Effector memory CD8-positive, alpha-beta T cell (primary cell): ENCODE measurements at places on chromosomes 16 and 17.

GRCh38 chr16:11233727-11234376 is 22.2 kb downstream of the SOCS1 start:
- no peak for DNase-seq

- no peak for DNase-seq
These were observed 74.7 kb upstream of the TOX3 start for GRCh38 chr16:52621651-52622050.

GRCh38 chr17:45267436-45268055 is 5.7 kb upstream of the SPATA32 start:
- DNase-seq, result no peak

DNA sequence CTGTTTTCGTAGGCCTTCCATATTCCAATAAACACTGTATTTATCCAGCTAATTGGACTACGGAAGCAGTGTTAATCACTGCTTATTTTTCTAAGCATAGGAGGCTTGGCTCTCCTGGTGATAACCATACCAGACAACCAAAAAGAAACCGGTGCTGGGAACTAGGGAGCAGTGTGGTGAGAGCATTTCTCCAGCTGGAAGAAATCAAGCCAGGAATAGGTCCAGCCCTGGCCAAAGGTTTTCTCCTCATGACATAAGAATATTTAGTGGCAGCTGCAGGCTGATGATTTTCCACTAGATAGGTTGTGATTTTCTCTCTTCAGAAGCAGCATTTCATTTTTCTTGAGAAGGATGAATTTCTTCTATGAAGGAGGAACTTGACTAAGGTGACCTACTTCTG is 141.5 kb downstream of the TRIM37 start:
- no peak for DNase-seq

DNA sequence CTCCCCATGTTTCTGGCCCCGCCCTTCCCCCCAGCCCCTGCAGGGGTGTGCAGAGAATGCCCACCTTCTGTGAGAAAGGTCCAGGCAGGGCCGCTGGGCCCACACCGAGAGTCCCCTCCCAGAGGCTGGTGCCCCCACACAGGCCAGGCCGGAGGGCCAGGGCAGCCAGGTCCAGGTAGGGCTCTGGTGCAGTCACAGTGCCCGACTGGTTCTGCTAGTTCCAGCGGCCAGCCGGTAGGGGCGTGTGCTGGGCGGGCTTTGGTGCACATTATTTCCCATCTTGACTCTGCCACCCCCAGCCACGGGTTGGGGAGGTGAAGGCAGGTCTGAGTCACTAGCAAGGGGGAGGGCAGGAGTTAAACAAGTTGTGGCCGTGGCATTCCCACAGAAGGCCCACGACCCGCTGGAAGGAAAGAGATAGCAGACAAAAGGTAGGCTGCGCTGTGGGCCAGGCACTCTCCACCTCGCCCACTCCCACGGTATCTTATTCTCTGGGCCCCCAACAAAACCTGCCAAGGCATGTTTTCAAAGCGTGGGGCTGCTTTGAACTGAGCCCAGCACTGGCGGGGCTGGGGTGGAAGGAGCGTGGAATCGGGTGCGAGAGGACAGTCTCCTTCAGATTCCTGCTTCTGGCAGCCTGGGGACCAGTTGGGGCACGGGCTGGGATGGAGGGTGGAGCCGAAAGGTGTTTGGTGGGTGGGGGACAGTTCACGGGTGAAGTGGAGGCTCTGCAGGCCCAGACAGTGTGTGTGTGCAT is 1.9 kb downstream of the EPN3 start:
- DNase-seq, result no peak

DNA sequence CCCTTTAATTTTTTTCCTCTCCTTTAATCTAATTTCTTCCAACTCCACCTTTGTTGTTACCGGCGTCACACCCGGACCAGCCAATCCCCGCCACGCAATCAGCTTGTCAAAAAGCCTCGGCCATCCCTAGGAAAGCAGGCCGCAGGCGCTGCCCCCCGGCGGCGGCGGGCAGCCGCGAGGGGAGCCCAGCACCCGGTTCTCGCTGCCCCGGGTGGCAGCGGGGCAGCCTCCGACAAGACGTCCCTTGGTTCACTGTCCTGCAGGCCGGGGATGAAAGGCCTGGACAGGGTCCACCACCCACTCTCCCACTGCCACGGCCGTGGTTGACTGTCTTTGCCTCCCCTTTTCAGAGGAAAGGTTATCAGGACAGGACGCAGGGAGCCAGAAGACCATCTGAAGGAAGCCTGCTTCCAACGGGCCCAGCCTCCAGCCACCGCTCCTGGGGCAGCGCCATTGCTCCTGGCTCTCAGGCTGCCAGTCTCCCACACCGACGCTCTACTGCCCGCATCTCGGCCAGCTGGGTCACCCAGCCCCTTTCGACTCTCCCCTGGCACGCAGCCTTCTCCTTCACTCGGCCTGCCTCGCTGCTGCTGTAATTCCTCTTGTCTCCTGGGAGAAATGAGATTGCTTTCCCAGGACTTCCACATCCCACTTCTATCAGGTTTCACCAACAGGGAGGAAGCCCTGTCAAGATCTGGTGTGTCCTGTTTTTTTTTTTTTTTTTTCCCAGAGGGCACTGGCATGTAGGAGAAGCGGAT is 2.8 kb upstream of the UBTF start:
- DNase-seq, result no peak

- DNase-seq, result no peak
These were observed 27.1 kb upstream of the JPH3 start for GRCh38 chr16:87575027-87575804.

- no peak for DNase-seq
These were observed 28.2 kb downstream of the SLC39A11 start for GRCh38 chr17:73064084-73064938.

- DNase-seq, result no peak
These were observed 64.5 kb downstream of the MPRIP start for GRCh38 chr17:17106756-17107155.

DNA sequence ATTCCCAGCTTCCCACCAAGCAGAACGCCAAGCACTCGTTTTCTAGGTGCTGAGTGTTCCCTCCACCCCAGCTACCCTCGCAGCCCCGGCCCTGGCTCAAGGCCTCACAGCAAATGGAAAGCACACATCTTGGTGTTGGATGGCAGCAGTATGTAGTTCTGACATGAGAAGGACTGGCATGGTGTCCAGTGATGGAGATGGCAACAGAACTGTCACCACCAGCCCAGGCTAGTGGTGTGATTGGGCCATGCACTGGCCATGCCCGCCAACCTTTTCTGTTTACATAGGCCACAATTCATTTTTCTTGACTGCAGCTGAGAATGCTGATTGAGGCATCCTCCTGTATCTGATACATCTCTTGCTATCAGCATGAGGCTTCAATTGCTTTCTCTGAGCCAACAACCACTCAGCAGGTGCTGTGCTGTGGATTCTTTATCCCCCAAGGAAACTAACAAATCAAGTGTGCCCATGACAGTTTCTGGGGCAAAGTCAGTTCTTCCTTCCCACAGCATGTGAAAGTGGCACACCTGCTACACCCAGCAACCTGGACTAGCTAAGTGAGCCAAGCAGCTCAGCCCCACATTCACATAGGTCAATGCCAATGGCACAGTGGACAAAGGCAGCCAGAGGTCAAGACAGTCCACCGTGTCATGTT is 3.8 kb downstream of the SLC12A4 start:
- DNase-seq, result no peak

- DNase-seq, result no peak
These were observed 127.7 kb upstream of the GSE1 start for GRCh38 chr16:85485379-85485778.

- no peak for DNase-seq
These were observed 24.8 kb downstream of the CACNA1H start for GRCh38 chr16:1177750-1178149.

DNA sequence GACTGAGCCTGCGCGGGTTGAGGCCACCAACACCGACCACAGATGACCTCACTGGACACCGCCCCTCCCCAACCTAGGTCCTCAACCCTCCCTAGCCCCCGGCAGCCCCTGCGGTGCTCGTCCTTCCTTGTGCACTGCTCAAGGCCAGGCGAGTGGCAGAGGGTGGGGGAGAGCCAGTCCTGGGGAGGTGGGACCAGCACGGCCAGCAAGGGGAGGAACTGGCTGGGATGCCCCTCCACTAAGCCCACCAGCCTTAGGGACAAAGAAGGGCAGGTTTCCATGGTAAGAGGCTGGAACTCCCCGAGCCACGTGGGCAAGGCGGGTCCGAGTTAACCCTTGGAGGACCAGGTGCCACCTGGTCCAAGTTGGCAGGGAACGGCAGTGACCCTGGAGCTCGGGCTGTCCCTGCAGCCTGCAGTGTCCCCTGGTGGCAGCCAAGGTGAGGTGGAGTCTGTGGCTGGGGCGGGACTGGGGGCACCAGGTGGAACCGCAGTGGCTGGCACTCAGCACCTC is 9.2 kb downstream of the FSCN2 start:
- no peak for DNase-seq
